HEK293T (cell line): ENCODE measurements at places on chromosomes 7 and 10.
A peak's percentile ranks its signal among the peaks of the same experiment; 100 is the strongest.

DNA sequence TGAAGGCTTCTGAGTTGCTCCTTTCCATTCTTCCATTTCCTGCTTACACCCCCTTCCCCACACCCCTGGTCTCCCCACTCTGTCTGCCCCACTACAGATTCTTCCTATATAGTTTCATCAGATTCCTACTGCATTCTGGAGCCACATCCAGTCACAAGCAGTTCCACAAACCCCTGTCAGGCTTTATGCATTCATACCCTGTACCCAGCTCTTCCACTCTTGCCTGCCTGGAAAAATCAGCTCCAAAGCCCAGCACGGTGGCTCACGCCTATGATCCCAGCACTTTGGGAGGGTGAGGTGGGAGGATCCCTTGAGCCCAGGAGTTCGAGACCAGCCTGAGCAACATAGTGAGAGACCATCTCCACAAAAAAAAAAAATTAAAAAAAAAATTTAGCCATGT lies 60.4 kb downstream of the C10orf67 start:
- DNase-seq, result no peak

GRCh38 chr10:106360870-106361269 lies 803.6 kb downstream of the SORCS1 start:
- DNase-seq, result no peak

- no peak for DNase-seq
Measured at GRCh38 chr7:69600710-69601519, 2.6 kb downstream of the AUTS2 start.

- DNase-seq, result no peak
Measured at GRCh38 chr10:124447751-124448466, 1.9 kb downstream of the NKX1-2 start.

DNA sequence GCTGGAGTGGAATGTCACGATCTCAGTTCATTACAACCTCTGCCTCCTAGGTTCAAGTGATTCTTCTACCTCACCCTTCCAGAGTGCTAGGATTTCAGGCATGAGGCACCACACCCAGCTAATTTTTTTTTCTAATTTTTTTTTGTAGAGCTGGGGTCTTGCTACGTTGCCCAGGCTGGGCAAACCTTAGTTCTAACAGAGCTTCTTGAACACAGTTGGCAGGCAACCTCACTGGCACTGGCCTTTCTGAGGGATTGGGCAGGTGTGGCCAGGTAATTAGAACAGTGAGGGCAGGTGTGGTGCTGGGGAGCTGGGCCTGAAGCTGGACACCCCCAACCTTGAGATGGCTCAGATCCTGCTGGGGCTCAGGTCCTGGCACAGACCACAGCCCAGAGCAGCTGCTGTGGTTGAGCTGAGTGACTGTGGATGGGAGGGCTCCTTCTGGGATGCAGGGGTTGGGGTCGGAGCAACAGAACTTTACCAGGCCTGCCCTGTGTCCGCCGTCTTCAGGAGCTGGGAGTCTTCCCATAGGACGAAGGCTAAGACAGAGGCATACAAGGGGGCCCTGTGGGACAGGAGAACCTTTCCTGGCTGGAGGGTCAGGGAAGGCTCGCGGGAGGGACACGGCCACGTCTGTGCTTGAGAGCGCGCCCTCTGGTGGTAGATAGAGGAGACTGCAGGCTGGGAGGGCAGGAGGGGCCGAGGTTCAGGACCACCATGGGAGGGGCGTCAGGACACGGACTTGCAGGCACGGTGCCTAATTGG lies 48.2 kb downstream of the COL26A1 start:
- DNase-seq, result peak; percentile 86

- no peak for DNase-seq
Measured at GRCh38 chr7:105989191-105989590, 26.1 kb downstream of the CDHR3 start.

- no peak for DNase-seq
Measured at GRCh38 chr10:34190580-34190979, 624.5 kb downstream of the PARD3 start.

DNA sequence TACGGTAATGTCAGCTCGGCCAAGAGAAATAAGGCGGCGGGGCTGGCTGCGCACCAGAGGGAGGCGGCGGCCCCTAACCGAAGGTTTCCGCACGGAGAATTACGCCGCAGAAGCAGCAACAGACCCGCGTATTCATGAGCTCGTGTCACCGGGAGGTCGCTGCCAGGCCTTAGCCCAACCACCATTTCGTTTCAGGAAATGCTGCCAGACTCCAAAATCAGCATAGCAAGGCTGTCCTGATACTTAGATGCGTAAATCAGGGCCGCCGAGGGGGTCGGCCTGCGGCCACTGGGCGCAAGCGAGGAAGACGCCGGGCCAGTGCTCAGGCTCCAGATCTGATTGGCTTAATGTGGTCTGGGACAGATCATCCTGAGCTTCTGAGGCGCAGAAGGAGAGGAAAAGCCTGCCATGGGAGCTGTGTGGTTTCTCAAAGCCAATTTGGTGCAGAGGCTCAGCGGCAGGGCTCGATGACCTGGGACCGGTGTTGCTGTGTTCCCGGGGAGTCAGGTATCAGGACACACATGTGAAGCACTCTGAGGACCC lies 247.9 kb downstream of the BAMBI start:
- DNase-seq, result no peak

GRCh38 chr10:47339186-47339735 lies 8.9 kb upstream of the RBP3 start:
- no peak for DNase-seq

GRCh38 chr10:11294831-11295450 lies 277.3 kb downstream of the CELF2 start:
- no peak for DNase-seq
